ENCODE measurements at places on chromosomes 11 and 22.

DNA sequence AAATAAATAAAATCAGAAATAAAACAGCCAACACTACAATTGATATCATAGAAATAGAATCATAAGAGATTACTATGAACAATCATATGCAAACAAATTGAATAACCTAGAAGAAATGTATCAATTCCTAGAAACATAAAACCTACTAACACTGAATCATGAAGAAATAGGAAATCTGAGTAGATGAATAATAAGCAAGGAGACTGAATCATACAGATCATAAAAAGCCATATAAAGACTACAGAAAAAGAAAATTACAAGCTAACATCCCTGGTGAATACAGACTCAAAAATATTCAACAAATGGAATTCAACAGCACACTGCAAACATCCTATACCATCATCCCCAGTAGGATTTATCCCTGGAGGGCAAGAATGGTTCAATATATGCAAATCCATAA, 135.6 kb downstream of the SBF2 start:
- no peak for DNase-seq

DNA sequence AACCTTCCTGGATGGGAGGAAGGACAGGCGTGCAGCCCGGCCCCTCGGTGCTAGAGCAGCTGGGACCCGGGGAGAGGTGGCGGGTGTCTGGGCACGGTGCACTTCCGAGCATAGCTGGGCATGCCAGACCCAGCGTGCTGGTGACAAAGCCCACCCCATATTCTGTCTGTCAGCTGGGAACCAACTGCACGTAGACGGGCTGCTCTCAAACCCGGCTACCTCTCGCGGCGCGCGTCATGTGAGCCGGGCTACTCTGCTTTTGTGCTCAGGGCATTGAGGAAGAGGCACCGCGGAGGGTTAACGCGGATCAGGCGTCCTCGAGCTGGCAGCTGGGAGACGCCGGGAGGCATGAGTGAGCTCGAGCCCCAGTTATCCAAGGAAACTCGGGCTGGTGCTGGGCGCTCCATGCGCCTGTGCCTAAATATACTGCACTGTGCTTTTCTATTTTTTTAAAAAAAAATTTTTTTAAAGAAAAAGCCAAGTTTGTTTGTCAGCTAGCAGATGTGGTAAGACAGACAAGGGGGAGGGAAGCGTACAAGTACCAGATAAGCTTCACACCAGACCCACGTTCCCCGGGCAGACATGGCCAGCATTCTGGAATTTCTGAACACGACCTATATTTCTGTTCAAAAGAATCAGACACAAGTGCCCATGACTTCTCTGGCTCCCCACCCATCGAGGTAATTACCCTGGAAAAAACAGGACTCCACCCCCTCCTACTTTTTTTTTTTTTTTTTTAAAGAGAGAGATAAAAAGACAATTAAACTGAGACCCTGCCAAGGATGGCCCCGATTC, 425.6 kb downstream of the SHANK2 start:
- DNase-seq = no peak

- no peak for DNase-seq
These were observed 73.8 kb downstream of the C11orf58 start for GRCh38 chr11:16812274-16812673.

DNA sequence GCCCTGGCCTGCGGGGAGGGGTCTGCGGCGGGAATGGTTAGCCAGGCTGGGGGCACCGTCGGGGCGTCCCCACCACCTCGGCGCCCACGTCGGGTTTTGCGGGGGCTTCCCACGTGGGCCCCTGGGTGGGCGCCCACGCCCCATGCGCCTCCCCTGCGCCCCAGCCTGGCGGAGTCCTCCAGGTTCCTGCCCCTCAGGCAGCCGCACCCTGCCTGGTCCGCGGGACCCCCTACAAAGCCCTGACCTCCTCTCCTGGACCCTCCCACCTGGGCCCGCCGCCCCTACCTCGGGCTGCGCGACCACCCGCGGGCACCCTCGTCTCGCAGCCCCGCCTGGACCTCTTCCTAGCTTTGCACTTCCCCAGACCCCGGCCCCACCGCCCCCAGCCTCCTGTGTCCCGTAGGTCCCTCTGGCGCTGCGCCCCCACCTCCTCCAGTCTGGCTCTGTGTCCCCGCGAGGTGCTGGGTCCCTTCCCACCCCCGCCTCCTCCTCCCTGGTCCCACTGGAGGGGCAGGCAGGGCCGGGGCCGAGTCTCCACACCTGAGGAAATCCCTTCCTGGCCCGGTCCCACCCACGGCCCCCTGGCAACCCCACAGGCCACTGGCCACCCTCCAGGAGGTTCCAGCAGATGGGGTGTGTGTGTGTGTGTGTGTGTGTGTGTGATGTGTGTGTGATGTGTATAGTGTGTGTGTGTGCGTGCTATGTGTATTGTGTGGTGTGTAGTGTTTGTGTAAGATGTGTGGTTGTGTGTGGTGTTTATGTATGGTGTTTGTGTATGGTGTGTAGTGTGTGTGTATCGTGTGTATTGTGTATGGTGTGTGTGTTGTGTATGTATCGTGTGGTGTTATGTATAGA, 11.8 kb downstream of the PIM3 start:
- no peak for DNase-seq

- no peak for DNase-seq
These were observed 1.7 kb downstream of the YAP1 start for GRCh38 chr11:102111787-102112508.

GRCh38 chr22:30868663-30869385, 99.8 kb downstream of the MORC2 start:
- DNase-seq = no peak

DNA sequence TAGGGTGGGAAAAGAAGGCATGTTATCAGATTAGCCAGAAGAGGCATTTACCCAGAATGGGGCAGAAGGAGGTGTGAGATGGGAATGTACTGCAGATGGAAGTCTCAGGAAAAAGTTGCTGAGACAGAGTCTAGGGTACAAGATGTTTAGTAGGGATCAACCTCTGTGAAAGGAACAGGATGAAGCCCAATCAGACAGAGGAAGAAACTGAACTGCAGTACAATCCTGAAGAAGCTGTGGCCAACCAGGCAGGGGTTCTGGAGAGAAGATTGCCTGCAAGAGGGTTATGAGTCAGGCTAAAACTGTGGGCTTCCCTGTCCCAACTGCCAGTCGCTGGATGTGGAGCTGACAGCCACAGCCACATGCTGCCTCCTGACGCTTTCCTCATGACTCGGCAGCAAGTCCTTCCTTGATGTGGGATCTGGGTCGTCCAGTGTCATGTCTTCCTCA, 64.0 kb downstream of the CWC15 start:
- DNase-seq = no peak

GRCh38 chr11:120144501-120144900, 6.6 kb upstream of the TRIM29 start:
- DNase-seq = no peak

DNA sequence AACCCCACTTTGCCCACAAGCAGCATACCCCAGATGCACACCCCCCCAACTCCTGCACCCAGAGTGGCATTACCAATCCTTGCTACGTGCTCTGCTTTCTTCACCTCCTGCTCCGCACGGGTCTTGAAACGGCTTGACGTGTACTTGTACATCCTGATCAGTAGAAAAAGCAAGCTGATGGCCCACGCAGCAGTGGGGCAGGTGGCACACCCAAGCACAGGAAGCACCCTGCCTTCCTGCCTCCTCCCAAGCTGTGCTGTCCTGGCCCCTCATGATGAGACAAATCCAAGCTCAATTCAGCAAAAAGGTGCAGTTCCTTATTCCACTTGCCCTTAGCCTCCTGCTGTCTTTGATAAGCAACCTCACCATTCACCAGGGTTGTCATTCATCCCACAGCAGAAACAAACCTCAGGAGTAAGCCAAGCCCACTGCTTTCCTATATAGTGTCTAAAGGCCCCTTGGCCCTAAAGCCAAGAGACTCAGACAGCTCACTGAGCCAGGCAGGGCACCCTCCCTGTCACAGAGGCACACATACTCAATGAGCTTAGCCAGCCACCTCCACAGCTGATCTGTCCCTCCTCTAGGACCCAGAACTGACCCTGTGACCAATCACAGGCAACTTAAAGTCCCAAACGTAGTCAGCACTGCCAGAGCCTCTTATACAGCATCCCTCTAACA, 27.8 kb downstream of the MORC2 start:
- DNase-seq = no peak

- DNase-seq = no peak
These were observed 28.1 kb downstream of the DRD4 start for GRCh38 chr11:665062-665703.

- DNase-seq = no peak
These were observed 400.3 kb downstream of the BRD1 start for GRCh38 chr22:49427341-49427740.

- no peak for DNase-seq
These were observed 42.0 kb upstream of the CARS1 start for GRCh38 chr11:3099178-3099577.

DNA sequence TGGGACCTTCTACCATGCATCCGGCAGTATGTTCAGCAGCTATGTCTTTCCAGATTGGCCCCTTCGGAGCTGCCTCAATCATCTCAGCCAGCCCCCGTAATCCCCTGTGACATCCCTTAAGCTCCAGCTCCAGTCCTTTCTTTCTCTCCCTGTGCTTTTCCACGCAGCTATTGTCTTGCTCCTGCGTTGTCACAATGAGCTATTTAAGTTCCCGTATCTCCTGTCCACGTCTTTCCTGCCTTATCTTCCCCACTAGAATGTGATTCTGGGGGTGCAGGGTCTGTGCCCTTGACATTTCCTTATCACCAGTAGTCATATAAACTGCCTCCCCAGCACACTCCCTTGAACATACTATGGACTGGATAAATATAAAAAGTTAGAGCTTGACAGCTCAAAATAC, 5.1 kb upstream of the ETS1 start:
- no peak for DNase-seq

DNA sequence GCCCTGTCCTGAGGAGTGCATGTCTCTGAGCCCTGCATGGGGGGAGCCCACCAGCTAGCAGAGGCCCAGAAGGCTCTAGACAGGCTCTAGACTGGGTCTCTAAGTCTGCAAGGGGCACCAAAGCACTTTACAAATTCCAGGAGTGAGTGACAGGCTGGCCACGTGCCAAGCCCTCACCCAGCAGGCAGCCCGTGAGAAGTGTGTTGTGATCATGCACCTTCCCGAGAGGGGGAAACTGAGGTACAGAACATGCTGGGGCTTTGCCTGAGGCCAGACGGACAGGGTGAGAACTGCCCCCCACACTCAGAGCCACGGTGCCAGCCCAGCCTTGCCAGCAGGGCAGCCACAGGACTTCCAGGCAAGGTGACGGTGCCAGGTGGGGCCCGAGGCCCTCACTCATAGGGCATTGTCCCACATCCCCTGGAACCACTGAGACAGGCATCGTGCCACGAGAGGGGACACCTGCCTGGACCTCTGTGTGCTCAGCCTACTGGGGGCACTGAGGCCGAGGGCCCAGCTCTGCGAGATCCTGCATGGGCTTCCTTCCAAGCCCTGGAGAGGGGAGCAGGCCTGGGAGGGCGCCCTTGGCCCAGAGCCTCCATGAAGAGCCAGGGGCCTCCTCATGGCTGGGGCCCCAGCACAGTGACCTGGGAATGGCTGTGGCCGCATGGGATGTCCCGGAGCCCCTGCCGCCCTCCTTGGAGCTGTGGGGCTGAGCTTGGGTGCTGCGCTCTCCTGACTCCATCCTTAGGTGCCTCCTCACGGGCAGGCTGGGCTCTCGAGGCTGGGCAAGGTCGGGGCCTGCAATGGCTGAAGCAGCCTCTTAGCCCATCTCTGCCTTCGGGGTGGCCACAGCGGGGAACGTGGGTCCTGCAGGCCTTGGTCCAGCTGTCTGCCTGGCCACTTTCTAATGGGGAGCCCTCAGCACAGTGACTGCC, 121.5 kb downstream of the KCNQ1OT1 start:
- DNase-seq = no peak

GRCh38 chr11:85123752-85124231, 503.4 kb downstream of the DLG2 start:
- DNase-seq = no peak

GRCh38 chr11:108364159-108364558, 103.2 kb downstream of the C11orf65 start:
- DNase-seq = no peak

Measured in stimulated activated CD4-positive, alpha-beta T cell treated with anti-CD3 and anti-CD28 coated beads, Interleukin-1b, Interleukin-23, amount 100 ng/mL, for 24 hours (primary cell).